ENCODE measurements at places on chromosomes 1 and 21.

GRCh38 chr1:45876000-45876617 is 72.7 kb downstream of the MAST2 start:
- DNase-seq, result no peak

DNA sequence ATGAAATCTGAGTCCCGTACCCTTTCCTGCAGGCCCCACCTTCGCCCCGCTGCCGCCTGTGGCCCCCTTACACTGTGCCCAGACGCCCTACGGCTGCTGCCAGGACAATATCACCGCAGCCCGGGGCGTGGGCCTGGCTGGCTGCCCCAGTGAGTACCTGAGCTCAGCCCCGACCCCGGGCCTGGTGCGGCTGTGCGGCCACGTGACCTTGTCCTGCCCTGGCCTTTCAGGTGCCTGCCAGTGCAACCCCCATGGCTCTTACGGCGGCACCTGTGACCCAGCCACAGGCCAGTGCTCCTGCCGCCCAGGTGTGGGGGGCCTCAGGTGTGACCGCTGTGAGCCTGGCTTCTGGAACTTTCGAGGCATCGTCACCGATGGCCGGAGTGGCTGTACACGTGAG is 25.2 kb downstream of the AGRN start:
- no peak for DNase-seq

DNA sequence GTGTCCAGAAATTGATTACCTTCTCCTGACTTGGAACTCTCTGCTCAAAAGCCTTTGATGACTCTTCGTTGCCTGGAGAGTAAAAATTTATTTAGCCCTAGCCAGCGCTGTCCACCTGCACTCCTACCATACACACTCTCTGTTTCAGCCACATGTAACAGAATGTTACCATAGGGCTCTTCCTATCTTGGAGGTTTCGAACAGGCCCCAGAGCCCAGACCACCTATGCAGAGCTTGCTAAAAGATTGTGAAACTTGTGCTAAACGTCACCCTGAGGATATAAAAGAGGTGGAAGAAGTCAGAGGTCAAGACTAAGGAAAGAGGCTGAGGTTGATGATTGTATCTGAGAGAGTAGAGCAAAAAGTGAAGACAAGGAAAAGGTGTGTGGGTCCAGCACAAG is 237.0 kb upstream of the HOOK1 start:
- DNase-seq, result no peak

GRCh38 chr1:169816617-169817016 is 21.9 kb upstream of the METTL18 start:
- DNase-seq, result no peak

DNA sequence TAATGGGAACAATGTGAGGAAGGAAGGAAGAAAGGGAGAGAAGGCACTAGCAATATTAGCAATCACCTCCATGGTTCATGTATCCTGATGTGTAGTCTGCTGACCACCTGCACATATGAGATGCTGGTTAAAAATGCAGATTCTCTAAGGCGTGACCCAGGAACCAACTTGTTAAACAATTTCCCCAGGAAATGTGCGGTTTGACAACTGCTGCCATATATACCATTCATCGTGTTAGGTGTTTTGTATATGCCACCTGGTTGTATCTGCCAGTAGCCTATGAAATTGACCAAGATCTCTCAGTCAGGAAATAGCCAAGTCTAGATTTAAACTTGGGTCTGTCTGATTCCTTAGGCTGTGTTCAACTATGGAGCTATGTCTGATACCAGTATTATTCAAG is 4.1 kb downstream of the SEMA4A start:
- no peak for DNase-seq

- DNase-seq, result no peak
Observed at GRCh38 chr1:82260666-82261065, 459.9 kb downstream of the ADGRL2 start.

DNA sequence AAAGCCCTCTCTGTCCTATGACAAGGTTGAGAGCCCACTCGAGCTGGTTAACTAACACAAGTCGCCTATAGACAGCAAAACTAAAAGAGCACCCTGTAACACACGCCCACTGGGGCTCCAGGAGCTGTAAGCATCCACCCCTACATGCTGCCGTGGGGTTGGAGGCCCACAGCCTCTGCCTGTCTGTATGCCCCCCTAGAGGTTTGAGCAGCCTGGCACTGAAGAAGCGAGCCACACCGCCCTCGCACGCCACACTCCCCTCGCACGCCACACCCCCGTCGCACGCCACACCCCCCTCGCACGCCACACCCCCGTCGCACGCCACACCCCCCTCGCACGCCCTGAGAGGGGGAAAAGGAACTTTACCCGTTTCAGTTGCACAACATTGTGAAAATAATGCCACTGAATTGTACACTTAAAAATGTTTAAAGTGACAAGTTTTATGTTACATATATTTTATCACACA is 13.2 kb upstream of the HMGCL start:
- DNase-seq, result peak; percentile 69

- DNase-seq, result no peak
Observed at GRCh38 chr1:207852576-207853371, 58.2 kb downstream of the CD34 start.

DNA sequence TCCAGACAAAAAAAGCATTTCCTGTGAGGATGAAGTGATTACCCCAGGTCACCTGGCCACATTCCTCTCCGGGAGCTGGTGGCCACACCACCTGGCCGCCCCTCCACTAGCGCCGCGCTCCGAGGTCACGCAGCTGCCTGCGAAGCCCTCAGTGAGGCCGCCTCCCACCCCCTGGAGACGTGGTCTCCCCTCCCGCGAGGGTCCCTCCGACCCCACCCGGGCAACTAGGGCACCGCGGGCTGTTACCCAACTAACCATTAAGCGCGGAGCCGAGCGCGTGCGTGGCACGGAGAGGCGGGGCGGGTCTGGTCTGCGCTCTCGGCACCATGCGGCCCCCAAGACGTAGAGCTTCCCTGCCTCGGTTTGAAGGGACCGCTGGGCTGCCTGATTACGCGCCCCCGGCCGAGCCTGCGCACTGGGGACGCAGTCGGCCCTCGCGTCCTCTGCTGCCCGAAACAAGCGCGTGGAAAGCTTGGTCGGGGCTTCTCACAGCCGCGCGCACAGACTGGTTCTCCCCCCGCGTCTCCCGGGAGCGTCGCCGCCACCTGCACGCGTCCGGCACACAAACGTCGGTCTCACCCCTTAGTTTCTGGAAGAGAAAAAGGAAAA is 106.5 kb downstream of the SLC16A1 start:
- no peak for DNase-seq

DNA sequence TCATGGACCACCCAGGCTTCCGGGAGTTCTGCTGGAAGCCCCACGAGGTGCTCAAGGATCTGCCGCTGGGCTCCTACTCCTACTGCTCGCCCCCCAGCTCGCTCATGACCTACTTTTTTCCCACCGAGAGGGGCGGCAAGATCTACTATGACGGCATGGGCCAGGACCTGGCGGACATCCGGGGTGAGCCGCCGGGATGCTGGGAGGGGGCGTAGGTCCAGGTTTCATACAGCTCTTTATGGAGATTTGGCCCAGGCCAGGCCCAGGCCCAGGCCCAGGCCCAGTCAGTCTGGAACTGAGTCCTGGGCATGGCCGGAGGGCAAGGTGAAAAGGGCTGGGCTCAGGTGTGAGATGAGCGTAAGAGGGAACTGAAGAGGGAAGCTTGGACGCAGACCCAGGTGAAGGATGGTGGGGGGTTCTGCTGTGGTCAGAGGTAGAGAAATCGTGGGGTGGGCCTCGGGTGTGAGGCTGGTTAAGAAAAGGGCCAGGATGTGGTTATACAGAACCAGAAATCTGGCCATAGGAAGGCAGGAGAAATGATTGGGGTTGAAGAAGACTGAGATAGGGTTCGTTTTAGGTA is 23.0 kb downstream of the DISP3 start:
- no peak for DNase-seq

DNA sequence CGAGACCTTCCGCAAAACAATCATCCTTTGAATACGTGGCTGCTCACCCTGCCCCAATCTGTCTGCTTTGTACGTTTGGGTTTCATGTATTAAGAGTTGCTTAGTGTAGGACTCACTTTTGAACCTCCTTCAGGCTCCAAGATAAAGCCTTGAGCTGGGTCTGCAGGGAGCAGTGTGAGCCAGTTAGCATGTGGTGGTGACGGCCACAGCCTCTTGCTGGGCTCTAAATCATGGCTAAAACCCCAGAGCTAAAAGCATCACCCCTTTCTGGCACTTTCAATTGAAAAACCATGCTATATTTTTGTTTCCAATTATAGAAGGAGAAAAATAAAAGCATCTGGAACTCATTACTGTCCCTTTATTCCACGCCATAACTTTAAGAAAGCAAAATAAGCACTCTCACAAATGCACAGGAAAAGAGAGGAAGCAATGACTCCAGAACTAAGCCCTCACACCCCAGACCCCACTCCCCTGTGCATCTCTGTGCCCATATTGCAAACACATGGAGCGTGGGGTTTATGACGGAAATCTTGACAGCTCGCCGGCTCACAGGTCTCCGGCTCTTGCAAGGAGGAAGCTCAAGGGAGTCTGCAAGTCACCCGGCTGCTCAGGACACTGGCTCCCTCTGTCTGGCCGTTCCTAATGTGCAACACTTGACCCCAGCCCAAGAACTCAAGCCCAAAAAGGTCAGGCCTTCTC is 135.5 kb downstream of the MIS18A start:
- no peak for DNase-seq

GRCh38 chr1:147083919-147084272 is 88.4 kb downstream of the PRKAB2 start:
- DNase-seq, result no peak

DNA sequence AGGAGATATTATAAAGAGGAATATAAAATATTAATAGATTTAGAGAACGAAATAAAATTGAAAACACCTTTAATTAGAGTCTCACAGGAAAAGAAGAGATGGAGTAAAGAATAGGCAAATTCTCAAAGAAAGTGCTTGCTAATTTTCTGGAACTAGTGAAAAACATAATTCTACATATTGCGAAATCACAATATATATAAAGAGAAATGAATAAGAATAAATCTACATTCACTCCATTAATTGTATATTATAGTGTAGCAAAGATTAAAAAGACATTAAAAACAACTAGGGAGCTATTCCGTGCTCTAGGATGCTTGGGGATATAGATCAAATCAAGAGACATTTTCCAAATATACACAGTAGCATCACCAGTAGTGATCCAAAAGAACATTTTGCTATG is 685.2 kb upstream of the NCAM2 start:
- DNase-seq, result no peak

- no peak for DNase-seq
Observed at GRCh38 chr21:20662514-20662913, 335.7 kb upstream of the NCAM2 start.

GRCh38 chr1:41647221-41648135 is 163.0 kb upstream of the EDN2 start:
- DNase-seq, result no peak

GRCh38 chr1:176638713-176639526 is 175.9 kb downstream of the PAPPA2 start:
- no peak for DNase-seq

DNA sequence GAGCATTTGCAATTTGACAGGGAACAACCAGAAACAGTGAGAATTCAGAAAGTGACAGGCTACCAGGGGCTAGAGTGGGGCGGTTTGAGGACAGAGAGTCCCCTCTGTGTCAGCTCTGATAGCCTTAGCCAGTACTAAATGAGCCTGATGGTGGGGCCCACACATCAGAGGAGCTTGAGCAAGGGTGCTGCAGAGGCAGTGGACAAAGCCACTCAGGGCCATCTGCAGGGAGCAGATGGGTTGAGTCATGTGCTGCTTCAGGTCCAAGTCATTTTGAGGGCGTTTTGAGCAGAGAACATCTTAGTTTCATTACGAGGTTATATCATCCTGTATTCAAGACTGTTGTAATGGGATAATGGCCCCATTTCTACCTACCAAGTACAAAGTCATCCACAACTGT is 7.7 kb downstream of the LRRC52 start:
- DNase-seq, result no peak

GRCh38 chr1:53079251-53079650 is 17.2 kb downstream of the PODN start:
- DNase-seq, result no peak
